Gastroesophageal sphincter (tissue), 4 donors: ENCODE measurements at places on chromosomes 6 and 20. TPM values are rescaled to one million over a fixed set of nuclear protein-coding genes. Genes with fewer than 3 reads are reported as not detected.

DNA sequence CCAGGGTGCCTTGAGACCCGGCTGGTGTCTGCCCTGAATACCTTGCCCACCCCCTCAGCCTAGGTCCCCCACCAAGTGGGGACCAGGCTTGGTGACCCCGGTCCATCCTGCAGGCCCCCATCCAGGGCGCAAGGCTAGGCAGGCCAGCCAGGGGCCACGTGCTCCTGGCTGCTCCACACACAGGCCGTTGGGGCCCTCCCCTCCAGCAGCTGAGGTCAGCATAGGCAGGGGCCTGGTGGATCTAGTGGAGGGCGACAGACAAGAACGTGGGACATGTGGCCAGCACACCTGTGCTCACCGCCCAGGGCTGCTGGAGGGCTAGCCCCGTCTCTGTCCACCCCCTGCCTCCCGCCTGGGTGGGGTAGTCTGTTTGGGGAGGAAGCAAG is 7.5 kb upstream of the HRH3 start:
- ATAC-seq: no peak

DNA sequence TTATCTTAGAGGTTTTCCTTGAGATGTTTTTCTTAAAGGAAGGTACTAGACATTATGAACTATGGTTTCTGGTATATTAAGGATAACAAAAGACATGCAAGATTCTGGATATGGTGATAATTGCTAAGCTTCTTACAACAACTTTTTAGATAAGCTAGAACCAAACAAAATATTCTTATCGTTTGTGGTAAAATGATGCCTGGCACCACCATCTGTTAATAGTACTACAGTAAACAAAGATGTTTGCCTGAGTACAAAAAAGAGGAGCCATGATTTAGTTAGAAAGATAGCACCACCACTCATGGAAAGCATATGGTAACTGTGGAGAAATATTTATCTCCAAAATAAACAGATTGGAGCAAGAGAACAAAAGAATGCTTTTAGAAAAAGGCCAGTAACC is 747.3 kb downstream of the COL12A1 start:
- ATAC-seq: no peak

DNA sequence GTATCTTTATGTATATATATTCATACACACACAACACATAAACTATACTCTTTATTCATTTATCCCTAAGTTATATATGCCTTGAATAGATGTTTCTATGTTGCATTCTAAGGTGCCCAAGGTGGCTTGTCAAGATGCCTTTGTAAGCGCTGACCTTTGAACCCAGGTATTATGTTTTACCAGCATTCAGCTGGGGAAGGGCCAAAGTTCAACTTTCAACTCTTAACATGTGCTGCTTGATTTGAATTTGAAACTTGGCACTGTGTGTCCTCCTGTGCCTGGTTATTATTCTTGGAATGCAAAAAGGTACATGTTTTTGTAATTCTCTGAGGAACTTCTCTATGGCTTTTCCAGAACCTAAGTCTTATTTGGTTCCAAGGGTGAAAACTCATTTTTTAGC is 146.5 kb downstream of the EDN1 start:
- no peak for ATAC-seq

- no peak for ATAC-seq
These were observed 18.7 kb downstream of the LEMD2 start for GRCh38 chr6:33770124-33770832.

GRCh38 chr6:12354499-12354898 is 64.3 kb downstream of the EDN1 start:
- peak; percentile 80 for ATAC-seq

GRCh38 chr20:51411870-51412269 is 130.6 kb downstream of the NFATC2 start:
- ATAC-seq: peak; percentile 8

DNA sequence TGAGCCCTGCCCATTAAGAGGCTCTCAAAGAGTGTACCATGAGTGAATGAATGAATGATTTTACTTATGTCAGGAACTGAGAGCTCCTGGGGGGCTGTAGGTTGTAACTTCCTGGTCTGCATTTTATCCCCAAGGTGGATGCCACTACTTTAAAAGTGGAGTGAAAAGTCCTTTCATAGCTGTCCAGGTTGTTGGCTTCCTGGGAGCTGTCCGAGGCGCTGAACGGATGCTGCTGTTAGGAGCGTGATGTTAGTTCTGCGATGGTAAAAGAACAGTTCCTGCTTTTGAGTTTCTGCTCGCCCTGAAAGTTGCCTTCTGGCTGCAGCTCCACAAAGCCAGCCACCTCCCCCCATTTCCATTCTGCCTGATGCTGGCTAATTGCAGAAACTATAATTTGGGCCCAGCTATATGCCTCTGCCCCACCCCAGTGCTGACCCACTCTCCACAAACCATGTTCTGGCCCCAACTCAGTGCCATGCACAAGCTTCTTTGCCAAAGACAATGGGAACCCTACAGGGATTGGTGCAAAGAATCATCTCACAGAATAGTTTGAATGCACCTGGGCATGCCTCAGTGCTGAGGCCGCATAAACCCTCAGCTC is 330.9 kb upstream of the CDH4 start:
- no peak for ATAC-seq

GRCh38 chr6:168506460-168506859 is 65.5 kb downstream of the SMOC2 start:
- ATAC-seq: no peak

- ATAC-seq: no peak
These were observed 244.8 kb upstream of the POU3F2 start for GRCh38 chr6:98589536-98589935.

DNA sequence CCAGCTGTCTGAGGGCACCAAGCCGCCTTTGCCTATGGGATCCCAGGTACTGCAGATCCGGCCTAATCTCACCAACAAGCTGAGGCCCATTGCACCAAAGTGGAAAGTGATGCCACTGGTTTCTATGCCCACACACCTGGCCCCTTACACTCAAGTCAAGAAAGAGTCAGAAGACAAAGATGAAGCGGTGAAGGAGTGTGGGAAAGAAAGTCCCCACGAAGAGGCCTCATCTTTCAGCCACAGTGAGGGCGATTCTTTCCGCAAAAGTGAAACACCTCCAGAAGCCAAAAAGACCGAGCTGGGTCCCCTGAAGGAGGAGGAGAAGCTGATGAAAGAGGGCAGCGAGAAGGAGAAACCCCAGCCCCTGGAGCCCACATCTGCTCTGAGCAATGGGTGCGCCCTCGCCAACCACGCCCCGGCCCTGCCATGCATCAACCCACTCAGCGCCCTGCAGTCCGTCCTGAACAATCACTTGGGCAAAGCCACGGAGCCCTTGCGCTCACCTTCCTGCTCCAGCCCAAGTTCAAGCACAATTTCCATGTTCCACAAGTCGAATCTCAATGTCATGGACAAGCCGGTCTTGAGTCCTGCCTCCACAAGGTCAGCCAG is 283.0 kb downstream of the TSHZ2 start:
- no peak for ATAC-seq

DNA sequence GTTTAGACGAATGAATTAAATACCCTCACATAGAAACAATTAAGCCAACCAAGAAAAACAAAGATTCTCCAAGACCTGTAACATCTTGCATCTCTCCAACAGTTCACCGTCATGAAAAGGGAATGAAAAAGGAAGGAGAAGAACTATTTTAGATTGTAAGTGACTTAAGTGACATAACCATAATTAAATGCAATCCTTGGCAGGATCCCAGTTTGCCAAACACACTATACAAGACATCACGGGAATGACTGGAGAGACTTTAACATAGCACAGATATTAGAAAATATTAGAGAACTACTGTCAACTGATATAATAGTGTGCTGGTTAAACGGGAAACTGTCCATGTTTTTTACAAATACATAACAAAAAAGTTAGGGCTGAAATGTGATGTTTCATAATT is 22.2 kb downstream of the EPB41L2 start:
- ATAC-seq: no peak

DNA sequence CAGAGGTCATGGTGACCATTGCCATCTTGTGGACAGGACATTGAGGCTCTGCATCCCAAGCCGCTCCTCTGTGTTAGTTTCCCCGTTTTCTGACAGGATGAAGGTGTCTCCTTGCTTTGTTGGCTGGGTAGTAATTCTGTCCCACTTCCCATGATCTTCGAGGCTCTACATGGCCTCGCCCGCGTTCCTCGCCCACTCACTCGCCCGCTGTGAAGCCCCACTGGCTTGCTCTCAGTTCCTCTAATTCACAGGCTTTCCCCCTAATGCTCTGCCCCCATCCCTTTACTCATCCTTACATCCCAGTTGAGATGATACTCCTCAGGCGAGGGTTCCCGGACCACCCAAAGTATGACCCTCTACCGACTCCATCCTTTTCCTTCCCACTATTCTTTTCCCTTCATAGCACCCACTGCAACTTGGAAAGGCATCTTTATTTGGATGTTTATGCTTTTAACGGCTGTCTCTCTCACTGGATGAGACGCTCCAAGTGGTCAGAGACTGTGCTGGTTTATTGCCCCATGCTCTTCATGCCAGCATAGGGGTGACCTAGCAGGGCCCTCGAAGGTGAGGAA is 511 bp upstream of the SLC35B2 start:
- no peak for ATAC-seq

DNA sequence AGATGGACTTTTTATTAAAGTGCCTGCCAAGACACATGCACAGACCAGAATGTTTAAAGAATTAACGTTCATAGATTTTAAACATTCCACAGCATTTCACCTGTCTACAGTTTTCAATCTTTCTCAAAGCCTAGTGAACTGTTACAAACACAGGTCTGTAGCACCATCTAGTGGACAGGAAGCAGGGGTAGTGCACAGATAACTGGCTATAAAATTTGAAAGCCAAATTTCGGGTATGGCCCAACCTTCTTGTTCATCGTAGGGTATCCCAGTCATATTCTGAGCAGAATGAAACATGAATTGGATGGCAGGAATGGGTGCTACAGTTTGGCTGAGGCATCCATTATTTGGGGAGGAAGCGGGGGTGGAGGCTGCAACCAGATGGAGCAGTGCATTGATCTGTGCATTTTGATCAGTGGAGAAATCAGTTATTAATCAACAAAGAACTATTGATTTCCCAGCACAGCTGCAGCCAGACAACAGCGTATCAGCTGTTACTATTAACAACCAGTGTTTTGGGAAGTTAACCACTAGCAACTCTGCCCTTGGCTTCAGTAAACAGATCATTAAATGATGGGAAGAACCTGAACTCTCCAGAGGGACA is 56.1 kb upstream of the B3GAT2 start:
- ATAC-seq: no peak

DNA sequence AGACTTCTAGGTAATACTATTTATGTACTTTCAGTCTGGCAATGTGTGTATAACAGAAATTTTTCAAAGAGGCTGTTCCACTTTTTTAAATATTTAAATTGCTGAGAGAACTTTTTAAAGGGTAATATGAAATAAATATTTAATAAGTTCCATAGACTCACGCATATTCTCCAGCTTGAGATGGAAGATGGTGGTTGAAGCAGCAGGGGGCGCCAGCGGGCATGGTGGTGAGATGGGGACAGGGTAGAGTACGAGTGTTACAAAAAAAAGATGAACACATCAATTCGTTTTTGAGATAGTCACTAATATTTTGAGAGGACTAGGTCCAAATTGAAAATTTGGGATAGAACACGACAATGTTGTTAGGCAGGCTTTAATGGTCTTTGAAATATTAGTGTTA is 68.4 kb downstream of the RSPO3 start:
- no peak for ATAC-seq

GRCh38 chr20:21677781-21678180 is 27.7 kb upstream of the PAX1 start:
- no peak for ATAC-seq

DNA sequence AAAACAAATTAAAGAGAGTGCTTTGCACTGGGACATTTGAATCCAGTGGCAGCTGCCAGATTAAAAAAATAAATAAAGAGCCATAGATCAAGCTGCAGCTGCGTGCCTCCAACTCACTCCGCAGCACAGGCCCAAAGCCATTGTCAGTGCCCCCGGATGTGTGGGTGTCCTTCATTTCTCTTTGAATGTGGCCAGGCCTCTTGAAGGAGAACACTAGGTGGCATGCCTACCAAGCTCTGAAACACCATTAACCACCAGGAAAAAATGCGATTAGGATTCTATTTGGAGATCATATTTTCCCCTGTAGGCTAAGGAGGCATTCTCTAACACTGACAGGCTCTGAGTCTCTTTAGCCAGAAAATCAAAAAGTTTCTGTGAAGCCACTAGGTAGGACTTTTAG is 549.8 kb downstream of the PRKN start:
- ATAC-seq: no peak

GRCh38 chr20:34798871-34799270 is 26.6 kb downstream of the NCOA6 start:
- ATAC-seq: no peak

DNA sequence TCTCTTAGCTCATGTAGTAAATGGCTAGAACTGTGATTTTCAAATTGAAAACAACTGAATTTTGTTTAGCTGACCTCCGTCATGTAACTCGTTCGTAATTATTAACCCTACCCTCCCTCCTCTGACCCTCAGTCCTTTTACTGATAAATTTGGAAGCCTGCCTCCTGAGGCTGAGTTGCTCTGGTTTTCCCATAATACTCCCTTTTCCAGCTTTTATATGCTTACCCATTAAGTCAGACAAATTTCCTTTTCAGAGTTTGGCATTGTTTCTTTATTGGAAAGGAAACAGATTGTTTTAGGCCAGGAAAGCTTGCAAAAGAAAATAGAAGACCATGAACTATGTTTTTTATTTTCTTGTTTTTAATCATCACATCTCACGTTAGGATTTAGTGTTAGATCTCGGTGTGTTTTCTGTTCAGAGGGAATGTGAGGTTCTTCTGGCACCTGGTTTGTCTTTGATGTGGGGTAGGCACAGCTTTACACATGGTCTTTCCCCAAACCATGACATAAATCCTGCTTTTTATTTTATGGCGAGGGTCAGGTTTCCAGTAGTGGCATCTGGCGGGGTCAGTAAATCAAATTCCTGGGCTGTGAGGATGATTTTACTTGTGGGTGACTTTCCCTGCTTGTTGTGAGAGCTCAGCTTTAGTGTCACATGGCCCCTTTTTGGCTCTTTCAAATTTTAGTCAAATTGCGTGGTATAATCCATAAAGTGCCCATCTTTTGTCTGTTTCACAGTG is 24.5 kb downstream of the PLCB4 start:
- ATAC-seq: peak; percentile 34

GRCh38 chr6:55874316-55874715 is 1.1 kb downstream of the BMP5 start:
- ATAC-seq: no peak

DNA sequence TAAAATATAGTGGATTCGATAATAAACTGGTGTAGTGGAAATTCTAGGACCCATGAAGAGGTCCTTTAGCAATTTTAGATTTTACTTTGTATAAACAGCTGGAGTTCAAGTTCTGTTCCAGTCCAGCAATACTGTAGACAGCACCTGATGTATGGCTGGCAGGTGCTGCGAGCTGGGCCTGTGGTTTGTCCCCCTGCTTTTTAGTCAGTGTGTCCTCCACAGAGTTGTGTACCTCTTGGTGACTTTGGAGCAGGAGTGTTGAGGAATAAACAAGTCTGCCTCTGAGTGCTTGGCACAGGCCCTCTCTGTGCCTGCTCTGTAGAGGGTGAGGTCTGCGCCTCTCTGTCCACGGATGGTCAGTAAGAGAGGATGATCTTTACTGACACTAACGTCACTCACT is 13.8 kb downstream of the STX16 start:
- no peak for ATAC-seq

- ATAC-seq: no peak
These were observed 500 bp downstream of the LTV1 start for GRCh38 chr6:143843677-143843999.

GRCh38 chr6:163159689-163160088 is 254.8 kb upstream of the QKI start:
- no peak for ATAC-seq

The PEX3 gene
- 15.2 TPM for total RNA-seq

The TMEM74B gene
- total RNA-seq: not detected

The ZNF334 gene
- 0.66 TPM for total RNA-seq

The CHD6 gene
- total RNA-seq: 58.3 TPM

The THBD gene
- 36.4 TPM for total RNA-seq

The LAMA4 gene
- total RNA-seq: 240 TPM

The PPP1R16B gene
- total RNA-seq: 5.6 TPM

The PRDM13 gene
- total RNA-seq: not detected

The SLC32A1 gene
- total RNA-seq: not detected
